RPMI7951 (cell line): ENCODE measurements at places on chromosomes 7 and 10. TPM values are rescaled to one million over a fixed set of nuclear protein-coding genes. Genes with fewer than 3 reads are reported as not detected.

DNA sequence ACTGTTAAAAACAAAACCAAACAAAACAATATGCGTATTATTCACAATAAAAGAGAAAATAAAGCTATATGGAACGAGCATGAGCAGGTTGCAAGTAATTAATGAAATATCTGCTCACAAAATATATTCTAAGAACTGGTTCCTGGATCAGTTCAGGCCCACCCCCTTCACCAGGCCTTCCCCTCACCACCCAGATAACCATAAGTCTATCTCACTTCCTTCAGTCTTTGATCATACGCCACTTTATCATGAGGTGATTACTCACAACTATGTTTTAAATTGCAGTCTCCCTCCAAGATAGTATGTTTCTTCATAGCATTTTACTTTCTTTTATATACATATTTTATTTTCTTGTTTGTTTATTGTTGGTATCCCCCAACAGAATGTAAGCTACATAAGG lies 263.1 kb upstream of the HGF start:
- no peak for DNase-seq

GRCh38 chr7:137316648-137317353 lies 26.7 kb downstream of the PTN start:
- DNase-seq, result no peak

The CNPY1 gene
- not detected in 2 replicates for total RNA-seq

The GPER1 gene
- 0.39 and 0.84 TPM in 2 replicates for total RNA-seq

GRCh38 chr7:151091431-151091830 lies 5.2 kb downstream of the AGAP3 start:
- no peak for DNase-seq

The IFIT1B gene
- not detected in 2 replicates for total RNA-seq

DNA sequence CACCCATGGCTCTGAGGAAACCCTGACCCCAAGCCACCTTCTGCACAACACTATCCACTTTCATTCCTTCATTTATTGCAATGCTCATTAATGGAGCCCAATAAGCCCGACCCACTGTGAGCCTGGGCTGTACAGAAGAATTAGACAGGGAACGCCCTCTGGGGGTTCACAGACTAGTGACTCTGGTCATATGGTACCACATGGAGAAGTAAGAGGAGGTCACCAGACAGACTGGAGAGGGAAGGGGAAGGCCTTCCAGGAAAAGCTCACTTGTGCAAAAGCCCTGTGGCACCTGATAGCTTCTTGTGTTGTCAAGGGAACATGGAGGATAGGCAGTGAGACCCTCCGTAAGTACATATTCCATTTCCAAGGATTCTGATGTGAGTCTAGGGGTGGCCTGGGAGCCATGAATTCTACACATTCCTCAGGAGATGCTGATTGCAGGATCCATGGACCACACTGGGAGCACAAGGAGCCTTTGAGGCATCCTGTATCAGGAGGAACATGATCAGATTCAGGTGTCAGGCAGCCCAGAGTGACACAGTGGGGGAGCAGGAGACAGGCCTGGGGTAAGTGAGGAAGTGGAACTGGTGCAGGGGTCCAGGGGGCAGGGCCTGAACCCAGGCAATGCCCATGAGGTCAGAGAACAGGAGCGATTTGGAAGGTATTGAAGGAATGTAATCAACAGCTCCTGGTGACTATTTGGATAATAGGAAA lies 19.9 kb downstream of the TMEM72 start:
- no peak for DNase-seq

The PLXNA4 gene
- 1.4 and 2.1 TPM in 2 replicates for total RNA-seq

DNA sequence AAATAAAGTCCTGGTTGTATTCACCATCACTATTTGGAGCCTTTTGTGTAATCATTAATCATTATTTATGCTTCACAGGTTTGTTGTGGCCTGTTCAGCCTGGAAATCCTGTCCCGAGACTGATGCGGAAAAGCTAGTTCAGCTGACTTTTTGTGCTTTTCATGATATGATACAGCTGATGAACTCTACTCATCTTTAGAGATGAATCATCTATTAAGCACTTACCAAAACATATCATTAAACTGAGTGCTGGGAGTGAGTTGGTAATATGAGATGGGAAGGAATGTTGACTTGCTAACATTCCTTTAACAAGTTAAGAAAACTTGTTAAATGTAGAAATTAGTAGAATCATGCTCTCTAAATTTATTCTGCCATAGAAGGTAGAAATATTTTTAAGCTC lies 53.0 kb downstream of the CROT start:
- DNase-seq, result peak; percentile 18

The DIP2C gene
- total RNA-seq, result 6.4 and 7.0 TPM in 2 replicates

DNA sequence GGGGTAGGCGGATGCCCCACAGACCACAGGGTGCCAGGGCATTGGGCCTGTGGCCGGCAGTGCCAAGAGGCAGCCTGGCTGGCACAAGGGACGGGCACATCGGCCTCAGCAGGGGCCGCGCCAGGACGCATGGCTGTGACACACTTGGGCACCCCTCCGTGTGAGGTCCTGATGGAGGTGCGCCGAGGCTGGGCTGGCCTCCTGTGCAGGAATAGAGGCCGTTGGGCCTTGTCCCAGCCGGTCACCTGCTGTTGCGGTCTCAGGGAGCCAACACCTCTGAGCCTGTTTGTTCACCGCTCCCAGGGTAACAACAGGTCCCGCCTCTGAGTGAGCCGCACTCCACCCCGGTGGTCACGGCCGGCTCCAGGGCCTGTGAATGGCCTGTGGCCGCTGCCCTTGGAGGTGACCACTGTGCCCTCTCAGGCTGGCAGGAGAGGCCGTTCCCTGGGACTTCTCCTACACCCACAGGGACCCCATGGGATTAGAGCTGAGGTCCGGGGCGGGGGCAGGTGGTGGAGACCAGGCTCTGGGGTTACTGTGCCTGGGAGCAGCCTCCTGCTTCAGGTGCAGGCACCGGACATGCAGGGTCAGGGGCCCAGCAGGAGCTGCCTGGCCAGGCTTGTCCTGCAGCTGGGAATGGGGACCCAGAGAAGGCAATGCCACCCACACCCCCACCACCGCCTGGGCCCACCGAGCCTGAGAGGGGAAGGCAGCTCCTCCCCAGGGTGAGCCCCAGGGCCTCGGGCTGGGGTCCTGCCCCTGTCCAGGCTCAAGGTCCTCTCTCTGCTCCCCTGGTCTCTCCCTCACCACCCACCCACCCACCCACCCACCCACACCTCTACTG lies 12.0 kb downstream of the PWWP2B start:
- DNase-seq, result no peak

- no peak for DNase-seq
Measured at GRCh38 chr10:14876764-14877163, 1.9 kb upstream of the SUV39H2 start.

The SLC13A1 gene
- not detected in 2 replicates for total RNA-seq

DNA sequence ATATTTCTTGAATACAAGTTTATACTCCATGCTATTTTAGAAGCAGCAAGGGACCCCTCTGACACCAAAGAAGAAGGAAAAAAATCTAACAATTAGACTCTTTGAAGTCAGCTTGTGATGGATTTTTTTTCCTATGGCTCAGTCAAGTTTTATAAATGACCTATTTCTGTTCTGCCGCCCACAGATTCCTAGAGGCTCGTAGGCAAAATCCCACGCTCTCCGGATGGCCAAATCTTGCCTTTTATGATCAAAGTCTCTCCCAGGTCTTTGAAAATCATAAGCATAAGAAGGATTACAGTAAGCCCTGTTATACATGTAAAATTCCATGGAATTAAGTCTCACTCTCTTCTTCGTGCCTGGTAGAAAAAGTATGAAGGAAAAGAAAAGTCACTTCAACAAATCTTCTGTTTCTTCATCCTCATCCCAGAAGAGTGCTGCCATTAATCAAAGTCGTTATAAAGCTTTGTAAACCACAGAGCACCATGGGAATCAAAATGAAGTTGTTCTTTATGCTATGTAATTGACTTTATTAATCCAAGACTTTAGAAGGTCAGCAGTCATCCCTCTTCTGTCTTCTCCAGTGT lies 33.1 kb downstream of the ASB13 start:
- no peak for DNase-seq

DNA sequence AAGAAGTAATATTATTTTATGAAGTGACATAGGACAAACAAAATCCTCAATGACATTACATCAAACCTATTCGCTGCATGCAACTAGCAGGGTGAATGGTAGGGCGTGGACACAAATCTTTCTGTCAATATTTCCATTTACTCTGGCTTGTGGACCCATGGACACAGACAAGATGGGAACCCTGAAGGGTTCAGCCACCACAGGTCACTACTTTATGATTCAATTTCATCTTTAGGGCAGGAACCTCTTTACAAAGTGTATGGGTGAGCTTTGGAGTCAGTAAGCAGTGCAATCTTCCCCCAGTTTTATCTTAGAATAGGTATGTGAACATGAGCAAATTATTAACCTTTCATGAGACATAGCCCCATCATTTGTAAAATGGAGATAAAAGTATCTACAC lies 982.4 kb upstream of the LRRTM3 start:
- no peak for DNase-seq

The ZNF425 gene
- 0.48 and 1.3 TPM in 2 replicates for total RNA-seq

GRCh38 chr7:135716677-135717238 lies 11.2 kb downstream of the SLC13A4 start:
- peak; percentile 98 for DNase-seq

DNA sequence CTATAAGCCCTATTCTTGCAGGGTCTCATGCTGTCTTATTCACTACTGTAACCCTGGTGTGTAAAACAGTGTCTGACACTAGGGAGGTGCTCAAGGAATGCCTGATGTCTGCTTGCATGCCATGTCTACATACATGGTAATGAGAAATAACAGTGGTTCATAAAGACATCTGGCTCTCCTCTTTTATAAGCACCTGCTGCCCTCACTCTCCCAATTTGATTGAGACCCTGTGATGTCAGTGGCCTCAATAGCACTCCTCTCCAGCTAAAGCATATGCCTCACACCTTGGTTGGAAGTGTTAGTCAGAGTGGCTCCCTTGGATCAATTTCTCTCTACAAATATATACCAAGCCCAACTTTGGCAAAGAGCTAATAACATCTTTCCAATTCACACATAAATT lies 30.6 kb downstream of the ANK3 start:
- no peak for DNase-seq

- DNase-seq, result no peak
Measured at GRCh38 chr7:154738216-154738615, 264.7 kb downstream of the PAXIP1 start.

The TRPV5 gene
- not detected in 2 replicates for total RNA-seq

GRCh38 chr7:17297243-17297642 lies 1.2 kb upstream of the AHR start:
- peak; percentile 30 for DNase-seq

- DNase-seq, result no peak
Measured at GRCh38 chr10:48576501-48576900, 28.4 kb downstream of the ARHGAP22 start.
